RWPE1 (cell line): ENCODE measurements at places on chromosomes 6 and 20.

GRCh38 chr6:162488444-162488843 lies 239.1 kb downstream of the PRKN start:
- DNase-seq, result no peak

DNA sequence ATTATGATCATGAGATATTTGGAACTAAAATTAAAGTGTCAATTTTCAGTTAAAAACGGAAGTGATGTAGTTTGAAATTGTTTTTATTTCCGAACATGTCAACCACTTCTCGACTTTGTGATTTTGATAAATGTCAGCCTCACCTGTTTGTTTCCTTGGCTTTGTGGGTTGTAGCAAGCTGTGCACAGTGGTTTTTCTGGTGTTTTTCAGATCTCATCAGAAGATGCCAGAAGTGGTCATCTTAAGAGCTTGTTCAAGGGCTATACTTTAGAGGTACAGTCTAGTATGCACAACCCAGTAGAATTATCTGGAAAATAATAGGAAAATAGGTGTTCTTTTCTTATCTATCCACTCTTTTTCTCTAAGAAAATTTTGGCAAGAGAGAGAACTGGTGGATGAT lies 134.0 kb downstream of the GRIK2 start:
- no peak for DNase-seq

DNA sequence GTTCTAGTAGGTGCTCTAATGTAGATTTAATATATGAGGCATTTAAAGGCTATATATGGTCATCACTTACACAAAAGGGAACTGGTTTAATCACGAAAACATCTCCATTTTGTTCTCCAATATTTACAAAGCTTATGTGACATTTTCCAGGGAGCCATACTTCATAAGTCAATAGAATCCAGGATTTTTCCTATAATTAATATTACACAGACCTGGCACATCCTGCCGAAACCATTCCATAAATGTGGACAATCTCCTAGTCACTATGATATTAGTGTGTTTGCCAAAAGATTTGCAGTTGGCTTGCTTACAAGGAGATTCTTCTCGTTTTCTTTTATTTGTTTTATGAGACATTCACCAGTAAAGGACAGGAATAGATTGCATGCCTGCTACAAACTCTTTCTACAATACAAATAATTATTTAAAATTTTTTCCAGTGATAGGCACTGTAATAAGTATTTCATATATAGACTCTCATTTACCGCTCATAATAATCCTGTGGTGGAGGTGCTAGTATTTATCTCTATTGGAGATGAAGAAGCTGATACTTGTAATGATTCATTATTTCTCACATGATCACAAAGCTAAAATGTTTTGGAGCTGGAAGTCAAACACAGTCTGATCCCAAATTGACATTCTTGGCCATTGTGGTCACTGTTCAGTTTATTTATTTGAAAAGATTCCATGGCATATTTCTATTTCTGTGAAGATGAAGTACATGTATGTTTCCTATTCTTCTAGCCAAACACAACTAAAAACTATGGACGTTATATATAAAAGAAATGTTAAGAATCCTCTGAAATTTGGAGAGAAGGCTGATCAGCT lies 597.0 kb downstream of the HTR1B start:
- no peak for DNase-seq

GRCh38 chr6:35492258-35492973 lies 4.5 kb downstream of the TEAD3 start:
- DNase-seq, result no peak

- no peak for DNase-seq
These were observed 33.6 kb upstream of the FUCA2 start for GRCh38 chr6:143545165-143545564.

- no peak for DNase-seq
These were observed 111.2 kb downstream of the TRERF1 start for GRCh38 chr6:42340511-42340910.

DNA sequence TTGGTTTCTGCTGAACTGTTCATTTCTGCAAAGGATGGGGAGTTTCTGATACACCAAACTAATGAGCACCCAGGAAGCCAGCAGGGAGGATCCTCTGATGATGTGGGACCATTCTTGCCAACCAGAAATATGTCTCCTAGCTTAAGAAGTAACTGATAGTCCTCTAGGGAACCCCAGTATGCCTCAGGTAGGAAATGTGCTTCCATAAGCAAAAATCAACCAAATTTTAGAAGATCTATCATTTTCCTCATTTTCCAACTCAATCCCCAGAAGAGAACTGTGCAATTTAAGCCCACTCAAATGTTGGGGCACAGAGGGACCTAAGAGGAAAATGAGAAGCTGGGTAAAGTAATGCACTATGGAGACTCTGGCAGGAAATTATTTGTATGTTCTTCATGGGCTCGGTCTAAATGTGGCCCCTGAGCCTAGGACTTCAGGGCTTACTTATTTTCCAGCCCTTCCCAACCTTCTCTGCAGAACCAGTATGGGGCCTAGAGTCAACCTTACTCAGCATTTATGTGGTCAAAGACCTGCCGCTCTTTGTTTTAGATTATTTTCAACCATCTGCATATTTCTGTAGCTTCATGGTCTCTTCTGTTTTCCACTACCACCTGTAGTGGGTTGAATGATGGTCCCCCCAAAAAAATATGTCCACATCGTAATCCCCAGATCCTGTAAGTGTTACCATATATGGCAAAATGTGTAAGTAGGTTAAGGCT lies 359.8 kb upstream of the CDH4 start:
- DNase-seq, result no peak

DNA sequence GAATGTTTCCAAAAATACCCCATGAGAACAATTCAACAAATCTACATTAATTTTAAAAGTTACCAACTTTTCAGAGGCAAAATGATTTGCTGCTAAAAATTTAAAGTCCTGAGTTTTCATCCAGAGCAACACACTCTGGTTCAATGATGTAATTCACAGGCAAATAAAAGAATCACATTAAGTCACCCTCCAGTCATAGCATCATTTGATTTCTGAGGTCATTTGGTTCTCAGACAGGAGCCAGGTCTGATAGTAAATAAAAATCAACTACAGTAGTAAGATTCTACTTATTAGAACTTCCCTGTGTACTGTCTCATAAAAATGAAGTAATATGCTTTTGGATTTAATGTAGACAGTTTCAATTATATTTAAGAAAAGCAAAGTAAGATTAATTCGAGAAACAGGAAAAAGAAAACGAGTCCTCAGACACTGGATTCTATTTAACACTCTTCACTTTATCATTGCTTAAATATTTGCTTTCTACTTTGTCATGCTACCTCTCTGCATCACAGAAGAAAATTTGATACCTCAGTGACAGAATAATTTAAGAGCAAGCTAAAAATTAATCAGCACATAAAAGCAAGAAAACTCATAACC lies 25.8 kb downstream of the MAP7 start:
- DNase-seq, result no peak

DNA sequence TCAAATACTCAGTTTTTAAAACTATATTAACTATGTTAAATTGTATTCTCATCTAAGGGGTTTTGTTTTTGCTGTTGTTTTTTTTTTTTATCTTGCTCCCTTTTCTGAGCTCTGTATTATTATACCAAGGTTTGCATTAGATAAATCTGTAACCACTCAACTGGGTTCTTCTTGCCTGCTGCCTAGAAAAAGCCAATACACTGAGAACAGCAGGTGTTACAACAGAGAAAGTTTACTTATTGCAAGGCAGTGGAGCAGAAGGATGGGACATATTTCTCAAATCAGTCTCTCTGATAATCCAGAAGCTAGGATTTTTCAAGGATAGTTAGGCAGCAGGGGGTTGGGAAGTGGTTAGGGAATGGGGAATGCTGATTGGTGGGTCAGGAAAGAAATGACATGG lies 378.8 kb upstream of the PLCB4 start:
- no peak for DNase-seq

GRCh38 chr6:32982084-32982701 lies 13.8 kb downstream of the BRD2 start:
- no peak for DNase-seq

DNA sequence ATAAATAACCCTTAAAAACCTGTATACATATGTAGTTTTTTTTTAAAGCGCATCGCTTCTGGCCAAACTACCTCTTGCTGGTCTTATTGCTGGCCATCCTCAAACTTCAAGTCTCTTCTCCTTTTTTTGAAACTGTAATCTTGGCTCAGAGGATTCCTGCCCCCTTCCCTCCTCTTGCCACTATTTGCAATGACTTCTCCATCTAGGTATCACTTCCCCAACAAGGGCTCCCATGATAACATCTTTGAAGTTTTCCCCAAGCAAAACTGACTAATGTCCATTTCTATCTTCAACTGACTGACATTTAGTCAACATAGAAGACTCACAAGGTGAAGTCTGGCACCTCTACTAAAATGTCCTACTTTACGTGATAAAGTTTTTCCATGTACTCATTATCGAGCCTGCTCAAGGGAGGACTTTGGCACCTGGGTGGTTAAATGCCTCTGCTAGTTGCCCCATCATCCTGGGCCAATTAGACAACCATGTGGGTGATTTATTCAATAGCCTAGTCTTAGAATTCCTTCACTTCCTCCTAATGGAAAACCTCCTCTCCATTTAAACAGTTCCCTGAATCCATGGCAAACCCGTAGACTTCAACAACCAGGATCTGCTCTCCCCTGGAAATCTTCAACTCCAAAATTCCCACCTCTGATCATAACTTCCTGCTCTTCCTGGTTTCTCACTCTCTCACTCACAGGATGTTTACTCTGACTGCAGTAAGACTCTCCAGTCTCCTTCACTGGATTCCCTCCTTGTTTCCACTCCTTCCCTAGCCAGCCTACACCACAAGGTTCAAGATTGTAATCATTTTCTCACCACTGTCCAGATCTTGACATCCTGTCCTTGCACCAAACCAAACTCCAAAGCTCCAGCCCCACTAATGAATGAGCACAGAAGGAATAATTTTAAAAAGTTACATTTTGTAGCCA lies 9.4 kb upstream of the PLAGL1 start:
- DNase-seq, result no peak
